ENCODE measurements at places on chromosomes 2 and 18.

DNA sequence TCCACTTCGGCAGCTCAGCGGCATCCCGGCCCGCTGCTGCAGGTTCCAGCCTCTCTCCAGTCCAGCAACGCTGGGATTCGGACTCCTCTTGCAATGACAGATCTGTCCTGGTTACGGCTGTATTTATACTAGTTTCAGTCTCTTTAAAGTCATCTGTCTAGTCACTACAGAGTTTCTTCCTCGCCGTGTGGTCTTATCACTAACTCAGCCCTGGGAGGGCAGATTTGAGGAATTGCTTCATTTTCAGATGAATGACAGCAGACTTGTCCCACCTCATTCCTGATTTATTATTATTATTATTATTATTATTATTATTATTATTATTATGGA is 2.2 kb downstream of the KLHL29 start:
- DNase-seq: no peak

DNA sequence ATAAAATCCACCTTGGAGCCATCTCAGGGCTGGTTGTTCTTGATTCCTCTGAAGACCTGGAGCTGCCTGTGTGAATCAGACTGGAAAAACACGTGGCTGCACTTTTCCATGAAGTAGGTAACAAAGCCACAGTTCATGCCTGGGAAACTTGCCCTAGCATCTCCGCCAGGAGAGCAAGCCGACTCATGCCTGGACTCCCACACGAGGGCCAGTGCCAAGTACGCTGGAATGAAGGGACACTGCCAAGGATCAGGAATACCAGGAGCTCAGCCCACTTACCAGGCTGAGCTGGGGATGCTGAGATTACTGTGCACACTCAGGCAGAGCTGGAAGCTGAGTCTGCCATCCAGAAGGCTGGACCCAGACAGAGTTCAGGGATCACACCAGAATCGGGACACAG is 10.9 kb upstream of the FHL2 start:
- DNase-seq: no peak

- no peak for DNase-seq
Observed at GRCh38 chr2:236899950-236900640, 185.6 kb upstream of the COPS8 start.

- DNase-seq: no peak
Observed at GRCh38 chr2:44326548-44327264, 34.6 kb downstream of the PREPL start.

DNA sequence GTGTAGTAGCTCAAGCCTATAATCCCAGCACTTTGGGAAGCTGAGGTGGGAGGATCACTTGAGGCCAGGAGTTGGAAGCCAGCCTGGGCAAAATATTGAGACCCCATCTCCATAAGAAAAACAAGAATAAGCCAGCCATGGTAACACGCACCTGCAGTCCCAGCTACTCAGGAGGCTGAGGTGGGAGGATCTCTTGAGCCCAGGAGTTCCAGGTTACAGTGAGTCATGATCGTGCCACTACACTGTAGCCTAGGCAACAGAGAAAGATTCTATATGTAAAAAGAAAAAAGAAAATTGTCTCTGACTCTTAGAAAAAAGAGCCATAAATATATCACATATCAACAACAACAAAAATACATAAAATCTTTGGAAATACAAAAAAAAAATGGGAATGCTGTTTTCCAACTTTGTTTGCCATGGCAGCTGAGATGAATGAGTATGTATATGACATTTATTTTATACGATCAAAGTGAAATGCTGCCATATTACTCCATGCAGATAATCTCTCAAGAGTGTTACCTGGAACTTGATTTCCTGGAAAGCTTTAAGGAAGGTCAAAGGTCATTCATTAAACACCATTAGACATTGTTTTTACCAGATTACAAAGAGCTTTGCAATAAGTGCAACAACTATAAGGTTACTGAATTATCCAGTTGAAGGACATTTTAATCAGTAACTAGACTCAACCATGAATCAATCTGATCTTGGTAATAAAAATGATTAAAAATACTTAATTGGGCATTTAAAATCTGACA is 19.7 kb upstream of the DAPL1 start:
- no peak for DNase-seq

GRCh38 chr2:143420313-143420712 is 291.1 kb downstream of the ARHGAP15 start:
- no peak for DNase-seq

- DNase-seq: no peak
Observed at GRCh38 chr18:36636237-36636817, 192.5 kb downstream of the TPGS2 start.

DNA sequence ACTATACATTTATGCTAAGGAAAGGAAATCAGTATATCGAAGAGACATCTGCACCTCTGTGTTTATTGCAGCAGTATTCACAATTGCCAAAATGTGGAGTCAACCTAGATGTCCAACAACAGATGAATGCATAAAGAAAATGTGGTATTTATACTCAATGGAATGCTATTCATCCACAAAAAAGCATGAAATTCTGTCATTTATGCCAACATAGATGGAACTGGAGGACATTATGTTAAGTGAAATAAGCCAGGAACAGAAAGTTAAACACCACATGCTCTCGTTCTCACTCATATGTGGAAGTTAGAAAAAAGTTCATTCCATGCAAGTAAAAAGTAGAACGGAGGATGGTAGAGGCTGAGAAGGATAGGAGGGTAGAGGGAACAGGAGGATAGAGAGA is 59.5 kb downstream of the TWSG1 start:
- no peak for DNase-seq

GRCh38 chr2:239193925-239194677 is 206.7 kb downstream of the HDAC4 start:
- no peak for DNase-seq

DNA sequence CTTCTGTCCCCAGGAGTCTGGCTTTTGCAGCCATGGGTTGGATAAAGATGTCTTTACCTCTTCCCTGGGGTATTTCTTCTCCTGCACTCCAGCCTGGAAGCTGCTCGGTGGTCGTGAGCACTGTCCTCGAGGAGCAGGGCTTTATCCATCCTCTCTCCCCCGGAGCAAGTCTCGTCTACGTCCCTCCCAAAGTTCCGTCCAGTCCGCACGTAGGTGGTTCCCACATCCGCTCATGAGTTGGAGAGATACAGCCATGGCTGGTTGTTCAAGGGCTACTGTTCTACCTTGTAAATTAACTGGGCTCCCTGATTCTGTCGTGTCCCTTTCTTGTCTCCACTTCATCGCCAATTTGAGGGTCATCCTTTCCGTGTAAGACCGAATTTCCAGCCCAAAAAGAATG is 47.1 kb downstream of the TRAPPC12 start:
- DNase-seq: no peak

DNA sequence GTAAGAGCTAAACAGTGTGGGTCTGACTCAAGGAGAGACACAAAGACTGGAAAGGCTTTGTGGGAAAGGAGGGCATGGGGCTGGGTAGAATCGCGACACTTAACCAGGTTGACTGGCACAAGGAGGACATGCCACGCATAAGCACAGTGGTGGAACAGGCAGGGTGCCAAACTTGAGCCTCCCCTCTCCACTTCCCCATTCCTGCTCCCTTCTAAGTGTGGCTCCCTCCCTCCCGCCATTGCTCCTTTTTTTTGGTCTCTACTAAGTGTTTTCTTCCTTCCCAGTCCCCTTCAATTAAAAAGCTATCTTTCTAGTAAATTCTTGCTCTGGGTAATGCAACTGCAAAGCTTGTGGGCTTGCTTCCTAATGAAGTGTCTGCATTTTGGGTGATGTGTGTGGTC is 40.3 kb upstream of the ZFP36L2 start:
- no peak for DNase-seq

DNA sequence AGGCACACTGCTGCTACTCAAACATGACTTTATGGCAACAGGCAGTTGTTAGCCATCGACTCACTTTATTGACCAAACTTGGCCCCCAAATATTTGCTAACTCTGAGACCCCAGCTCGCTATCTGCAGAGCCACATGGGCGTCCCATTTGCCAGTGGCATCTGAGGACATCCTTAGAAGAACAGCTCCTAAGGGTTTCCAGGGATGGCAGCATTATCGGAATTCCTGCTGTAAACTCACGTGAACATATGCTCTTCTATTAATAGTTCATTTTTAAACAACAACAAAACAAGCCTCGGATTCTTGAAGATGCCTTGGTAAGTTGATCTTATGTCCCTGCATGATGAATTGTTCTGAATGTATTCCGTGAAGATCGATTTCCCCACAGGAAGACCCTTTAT is 181.0 kb downstream of the LDLRAD4 start:
- DNase-seq: no peak

DNA sequence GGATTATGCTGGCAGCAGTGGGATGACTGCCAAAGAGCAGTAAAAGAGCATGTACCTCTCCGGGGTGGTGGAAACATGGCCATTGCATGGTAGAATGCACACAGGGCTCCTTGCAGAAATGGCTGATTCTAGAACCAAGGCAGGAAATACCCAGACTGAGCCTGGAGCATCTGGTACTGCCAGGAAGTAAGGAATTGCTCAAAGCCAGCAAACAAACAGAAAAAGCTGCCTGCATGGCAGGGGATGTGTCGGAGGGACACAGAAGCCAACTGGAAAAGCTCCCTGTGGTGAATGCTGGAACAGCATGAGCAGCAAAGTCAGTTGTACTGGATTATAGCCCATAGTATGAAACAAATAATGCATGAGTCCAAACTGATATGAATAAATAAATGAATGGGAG is 78.0 kb upstream of the NFATC1 start:
- no peak for DNase-seq

GRCh38 chr2:160221391-160222276 is 21.6 kb upstream of the ITGB6 start:
- no peak for DNase-seq

DNA sequence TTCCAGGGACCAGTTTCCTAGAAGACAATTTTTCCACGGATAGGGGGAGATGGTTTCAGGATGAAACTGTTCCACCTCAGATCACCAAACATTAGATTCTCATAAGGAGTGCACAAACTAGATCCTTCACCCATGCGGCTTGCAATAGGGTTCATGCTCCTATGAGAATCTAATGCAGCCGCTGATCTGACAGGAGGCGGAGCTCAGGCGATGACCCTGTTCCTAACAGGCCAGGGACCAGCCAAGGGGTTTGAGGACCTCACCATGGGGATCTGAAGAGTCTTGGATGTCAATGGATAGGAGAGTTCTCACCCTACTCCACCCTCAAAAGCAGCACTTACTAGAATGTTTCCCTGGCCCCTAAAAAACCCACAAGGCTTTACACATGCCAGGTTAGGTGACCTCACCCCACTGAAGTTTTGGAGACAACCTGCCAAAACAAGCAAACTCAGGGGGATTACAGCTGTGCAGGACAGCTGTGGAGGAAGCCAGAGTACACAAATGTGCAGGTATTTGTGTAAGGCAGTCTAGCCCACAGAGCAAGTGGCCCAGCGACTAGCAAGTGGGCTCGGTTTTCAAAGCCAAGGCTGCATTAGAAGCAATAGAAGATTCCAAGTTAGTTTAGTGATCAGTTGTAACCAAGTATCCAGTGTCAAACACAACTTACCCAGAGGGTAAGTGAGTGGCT is 3.9 kb downstream of the EVA1A start:
- no peak for DNase-seq

DNA sequence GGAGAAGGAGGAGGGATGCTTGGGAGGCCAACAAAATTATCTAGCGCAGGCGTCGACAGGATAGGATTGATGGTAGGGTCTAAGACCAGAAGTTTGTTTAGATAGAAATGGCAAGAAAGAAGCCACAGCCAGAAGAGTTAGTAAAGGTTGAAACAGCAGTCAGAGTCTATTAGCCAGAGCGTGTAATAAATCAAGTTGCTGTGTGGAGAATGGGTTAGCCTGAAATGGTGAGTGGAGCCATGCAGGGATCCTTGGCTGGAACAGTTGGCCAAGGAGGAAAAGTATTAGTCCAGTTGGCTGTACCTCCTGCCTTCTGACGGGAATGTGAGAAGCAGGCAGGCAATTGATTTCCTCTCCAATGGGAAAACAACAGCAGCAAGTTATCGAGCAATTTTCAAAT is 190.7 kb upstream of the CCDC68 start:
- DNase-seq: no peak
